ENCODE measurements at places on chromosomes 5 and 9.

GRCh38 chr5:80231243-80231642 lies 24.6 kb downstream of the SERINC5 start:
- DNase-seq, result no peak

DNA sequence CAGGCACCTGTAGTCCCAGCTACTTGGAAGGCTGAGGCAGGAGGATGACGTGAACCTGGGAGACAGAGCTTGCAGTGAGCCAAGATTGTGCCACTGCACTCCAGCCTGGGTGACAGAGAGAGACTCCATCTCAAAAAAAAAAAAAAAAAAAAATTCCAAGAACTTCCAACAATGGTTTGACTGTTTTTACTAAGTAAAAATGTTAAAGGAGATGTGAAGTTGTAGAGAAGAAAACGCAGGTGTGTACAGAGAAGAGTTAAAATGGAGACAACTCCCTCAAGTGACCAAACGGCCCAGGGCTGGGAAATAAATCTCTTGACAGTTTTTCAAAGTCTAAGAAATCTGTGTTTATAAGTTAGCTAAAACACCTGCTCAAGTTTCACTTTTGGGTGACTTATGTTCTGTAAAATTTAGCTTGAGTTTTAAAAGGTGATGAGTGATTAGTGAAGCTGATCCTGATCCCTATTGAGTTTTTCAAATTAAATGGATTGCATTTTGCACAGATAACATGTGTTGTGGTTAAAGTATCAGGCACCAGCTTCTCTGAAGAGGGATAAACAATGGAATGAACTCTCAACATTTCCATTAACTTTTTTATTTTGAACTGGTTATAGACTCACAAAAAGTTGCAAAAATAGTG lies 255.2 kb upstream of the CD180 start:
- no peak for DNase-seq

DNA sequence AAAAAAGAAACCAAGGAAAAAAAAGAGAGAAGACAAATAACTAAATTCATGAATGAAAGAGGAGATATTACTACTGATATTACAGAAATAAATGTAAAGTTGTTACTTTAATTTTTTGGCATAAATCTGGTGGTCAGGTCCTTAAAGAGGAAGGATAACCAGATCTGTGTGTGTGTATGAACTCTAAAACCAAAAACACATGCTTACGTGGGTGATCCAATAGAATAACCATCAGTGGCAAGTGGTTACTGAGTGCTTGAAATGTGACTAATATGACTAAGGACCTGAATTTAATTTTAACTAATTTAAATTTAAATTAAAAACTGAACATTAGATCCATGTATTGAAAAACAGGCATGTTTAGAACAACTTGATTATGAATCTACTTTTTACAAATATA lies 10.3 kb downstream of the SLC28A3 start:
- no peak for DNase-seq

- no peak for DNase-seq
Measured at GRCh38 chr9:129284607-129285291, 106.7 kb upstream of the IER5L start.

DNA sequence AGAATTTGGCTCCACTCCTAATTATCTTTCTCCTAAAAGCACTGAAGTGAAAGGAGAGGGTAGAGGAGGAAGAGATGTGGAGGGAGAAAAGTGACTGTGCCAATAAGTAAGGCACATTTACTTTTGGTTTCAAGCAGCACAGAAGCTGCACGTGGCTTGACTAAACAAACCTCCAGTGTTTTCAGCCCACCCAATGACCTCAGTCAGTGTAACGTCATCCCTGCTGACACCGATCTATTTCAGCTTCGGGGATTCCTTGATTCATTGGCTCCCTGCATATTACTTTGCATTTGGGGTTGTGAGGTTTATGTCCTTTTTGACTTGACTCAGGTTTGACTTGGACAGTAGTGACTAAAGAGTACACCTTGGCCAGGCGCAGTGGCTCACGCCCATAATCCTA lies 35.6 kb upstream of the NIM1K start:
- no peak for DNase-seq

GRCh38 chr5:73352649-73353230 lies 95.8 kb downstream of the FOXD1 start:
- DNase-seq, result no peak

DNA sequence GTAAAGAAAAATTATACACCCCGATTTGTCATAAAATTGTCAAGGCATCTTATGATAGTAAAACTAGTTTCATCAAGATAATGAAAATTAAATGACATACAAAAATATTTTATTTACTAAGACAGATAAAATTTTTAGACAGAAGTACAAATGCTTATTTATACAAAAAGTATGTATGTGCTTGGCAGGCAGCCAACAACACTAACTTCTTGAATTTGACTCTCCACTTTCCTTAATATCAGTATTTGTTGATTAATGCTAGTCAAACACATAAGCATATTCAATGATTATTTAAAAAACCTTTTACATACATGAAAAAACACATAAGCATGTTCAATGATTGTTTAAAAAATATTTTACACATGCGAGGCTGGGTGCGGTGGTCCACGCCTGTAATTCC lies 1079.9 kb upstream of the CDH6 start:
- no peak for DNase-seq

DNA sequence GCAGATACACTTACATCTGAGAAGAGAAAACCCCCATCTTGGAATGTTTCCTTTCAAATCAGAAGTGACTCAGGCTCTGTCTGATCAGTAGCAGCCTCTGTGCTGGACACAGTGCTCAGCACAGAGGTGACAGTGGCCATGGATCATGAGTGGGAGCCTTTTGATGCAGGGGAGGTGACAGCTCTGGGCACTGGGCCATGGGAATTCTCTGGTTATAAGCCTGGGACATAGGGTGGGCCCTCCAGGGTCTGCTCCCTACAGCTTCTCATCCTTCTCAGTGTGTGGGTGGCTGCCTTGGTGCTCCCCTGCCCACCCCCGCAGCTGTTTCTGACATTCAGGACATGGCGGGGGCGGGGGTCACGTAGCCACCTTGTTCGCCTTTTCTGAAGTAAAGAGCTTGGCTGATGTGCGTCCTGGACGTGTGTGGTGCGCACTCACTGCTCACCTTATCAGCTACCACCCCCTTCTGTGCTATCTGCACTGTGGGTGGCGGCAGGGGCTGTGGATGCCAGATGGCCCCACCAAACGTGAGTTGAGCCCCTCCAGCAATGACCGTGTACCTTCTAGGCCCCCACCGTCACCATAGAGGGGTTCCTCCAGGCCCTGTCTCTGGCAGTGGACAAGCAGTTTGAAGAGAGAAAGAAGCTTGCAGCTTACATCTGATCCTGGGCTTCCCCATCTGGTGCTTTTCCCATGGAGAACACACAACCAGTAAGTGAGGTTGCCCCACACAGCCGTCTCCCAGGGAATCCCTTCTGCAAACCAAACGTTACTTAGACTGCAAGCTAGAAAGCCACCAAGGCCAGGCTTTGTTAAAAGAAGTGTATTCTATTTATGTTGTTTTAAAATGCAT lies 24.0 kb downstream of the TRIP13 start:
- no peak for DNase-seq

GRCh38 chr9:89631384-89631783 lies 26.6 kb downstream of the GADD45G start:
- DNase-seq, result no peak

DNA sequence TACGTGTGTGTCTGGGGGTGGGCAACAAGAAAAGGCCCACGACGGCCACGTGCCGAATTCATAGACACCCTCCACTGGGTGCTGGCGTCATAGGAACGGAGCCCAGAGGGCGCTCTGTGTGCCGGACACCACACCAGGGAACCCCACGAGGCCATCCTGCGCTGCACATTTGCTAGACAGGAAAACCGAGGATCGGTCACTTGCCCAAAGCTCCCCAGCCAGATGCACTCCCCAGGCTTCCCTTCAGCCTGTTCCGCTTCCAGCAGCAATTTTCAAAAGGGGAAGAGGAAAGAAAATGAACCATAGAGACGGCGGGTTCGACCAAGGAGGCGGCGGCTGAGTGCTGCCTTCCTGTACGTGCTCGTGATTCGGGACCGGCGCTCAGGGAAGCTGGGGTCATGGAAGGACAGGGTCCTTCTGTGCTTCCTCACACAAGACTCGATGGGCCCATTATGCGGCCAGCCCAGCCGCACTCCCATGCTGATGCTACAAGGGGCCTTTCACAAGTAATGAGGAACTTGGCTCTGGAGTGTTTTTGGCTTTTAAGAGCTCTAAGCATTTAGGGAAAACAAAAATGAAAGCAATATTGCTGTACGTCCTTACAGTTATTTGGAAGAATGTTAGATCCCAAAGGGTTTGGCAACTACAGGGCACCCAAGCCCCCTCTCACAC lies 124.6 kb upstream of the SARDH start:
- no peak for DNase-seq

DNA sequence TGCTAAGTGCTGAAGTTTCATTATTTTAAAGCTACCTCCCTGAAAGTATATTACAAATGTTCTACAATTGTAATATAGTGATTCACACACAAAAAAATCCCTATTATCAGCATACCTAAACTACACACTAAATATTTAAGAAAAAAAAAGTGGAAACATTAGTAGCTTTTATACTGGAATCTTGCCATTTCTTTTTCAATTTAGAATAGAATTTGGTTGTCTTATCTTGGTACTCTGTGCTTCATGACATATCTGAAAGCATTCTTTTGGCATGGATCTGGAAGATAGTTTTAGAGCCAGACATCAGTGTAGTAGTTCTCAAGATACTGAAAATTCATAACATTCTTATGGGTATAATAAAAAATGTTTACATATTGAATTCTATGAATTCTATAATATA lies 35.0 kb downstream of the SLC1A3 start:
- DNase-seq, result no peak

GRCh38 chr9:89051421-89052025 lies 60.3 kb downstream of the S1PR3 start:
- no peak for DNase-seq

DNA sequence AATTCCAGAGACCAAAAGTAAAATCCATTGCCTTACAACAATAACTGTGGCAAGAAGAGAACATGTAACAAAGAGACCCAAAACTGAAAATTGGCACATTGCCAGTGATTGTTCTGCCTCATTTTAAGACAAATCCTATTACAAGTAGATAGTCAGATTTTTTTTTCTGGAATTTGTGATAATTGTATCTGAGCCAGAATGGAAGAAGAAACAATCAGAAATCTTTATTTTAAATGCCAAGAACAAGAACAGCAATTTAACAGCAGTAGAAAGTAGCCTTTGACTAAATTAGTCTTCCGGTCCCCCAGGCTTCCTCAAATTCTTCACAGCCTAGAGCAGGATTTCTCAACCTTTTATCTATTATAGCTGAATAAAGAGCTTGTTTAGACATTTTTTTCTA lies 106.7 kb upstream of the PTPN3 start:
- no peak for DNase-seq

- no peak for DNase-seq
Measured at GRCh38 chr5:685262-686171, 7.6 kb downstream of the TPPP start.

GRCh38 chr5:159819591-159820411 lies 96.5 kb upstream of the ADRA1B start:
- DNase-seq, result no peak

DNA sequence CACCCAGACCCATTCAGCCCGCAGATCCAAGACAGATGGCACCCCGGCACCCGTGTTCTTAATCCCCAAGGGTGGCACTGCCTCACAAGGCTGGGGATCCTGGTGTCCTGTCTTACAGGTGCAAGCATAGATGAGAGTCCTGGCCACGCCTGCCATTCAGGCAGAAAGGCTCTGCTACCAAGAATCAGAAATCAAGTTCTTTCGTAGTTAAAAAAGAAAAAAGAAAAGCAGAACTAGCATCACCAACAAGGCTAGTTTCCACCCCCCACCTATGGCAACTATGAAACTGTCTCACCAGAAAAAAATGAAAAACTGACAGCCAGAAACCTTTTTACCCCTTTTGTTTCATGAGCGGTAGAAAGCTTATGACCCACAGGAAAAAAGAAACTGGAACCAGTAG lies 170.4 kb downstream of the SYK start:
- DNase-seq, result no peak

GRCh38 chr5:141623186-141623585 lies 4.4 kb upstream of the DIAPH1 start:
- DNase-seq, result no peak

- no peak for DNase-seq
Measured at GRCh38 chr5:89308606-89309040, 425.6 kb upstream of the MEF2C start.

DNA sequence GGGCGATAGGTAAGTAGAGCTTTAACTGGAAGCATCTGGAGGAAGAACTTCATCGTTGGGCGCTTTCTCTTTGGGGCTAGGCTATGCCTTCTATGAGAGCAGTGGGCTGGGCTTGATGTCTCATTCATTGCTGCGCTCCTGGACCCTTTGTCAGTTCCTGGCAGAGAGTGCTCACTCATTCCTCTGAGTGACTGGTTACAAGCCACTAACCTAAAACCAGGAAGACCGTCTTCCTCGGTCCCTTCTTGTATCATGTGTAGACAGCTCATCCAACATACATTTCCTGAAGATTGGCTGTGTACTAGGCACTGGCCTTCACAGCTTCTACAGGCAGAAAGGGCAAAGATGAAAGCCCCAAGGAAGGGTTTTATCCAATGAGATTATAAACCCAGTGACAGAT lies 6.4 kb downstream of the SWI5 start:
- DNase-seq, result no peak

GRCh38 chr9:132826131-132826530 lies 52.0 kb downstream of the AK8 start:
- DNase-seq, result no peak

DNA sequence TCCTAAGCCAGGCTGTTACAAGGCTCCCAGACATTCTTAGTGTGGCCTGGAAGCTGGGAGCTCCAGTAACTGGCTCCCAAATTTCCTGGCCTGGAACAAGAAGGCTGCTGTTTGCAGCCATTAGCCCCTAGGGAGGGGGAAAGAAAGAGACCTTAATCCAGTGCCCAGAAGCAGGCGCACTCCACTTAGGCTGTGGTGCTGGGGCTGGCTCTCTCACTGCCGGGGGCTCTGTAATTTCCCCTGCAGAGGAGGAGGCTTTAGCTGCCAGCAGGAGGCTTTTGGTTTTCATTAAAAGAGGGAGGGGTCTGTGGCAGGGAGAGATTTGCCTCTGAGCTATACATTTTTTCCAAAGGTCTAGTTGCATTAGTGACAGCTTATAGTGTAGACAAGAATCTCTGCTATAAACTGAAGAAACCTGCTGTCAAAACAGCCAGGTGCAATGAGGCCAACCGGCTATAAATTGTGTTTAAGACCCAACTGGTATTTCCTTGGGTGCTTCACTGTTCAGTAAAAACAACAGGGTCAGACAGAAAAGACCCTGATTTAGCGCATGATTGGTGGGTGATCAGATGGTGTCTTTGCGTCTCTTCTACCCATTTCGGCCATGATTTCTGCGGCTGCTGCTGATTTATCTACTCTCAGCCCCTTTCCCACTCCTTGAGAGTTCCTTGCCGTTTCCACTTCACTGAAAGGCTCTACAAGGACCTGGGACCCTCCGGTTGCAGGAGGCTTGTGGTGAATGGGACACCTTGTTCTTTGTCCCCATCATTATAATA lies 254.6 kb downstream of the AOPEP start:
- DNase-seq, result peak; percentile 41

GRCh38 chr5:76303921-76304320 lies 99.2 kb upstream of the IQGAP2 start:
- no peak for DNase-seq
